ENCODE measurements at places on chromosomes 5 and 9. TPM values are rescaled to one million over a fixed set of nuclear protein-coding genes. Genes with fewer than 3 reads are reported as not detected.

- no peak overlapping the region for H3K4me3 ChIP-seq
- no peaks in the 10 kb centered on the region for H3K27me3 ChIP-seq
Observed at GRCh38 chr9:113600023-113600823, 136.7 kb downstream of the RGS3 start.

DNA sequence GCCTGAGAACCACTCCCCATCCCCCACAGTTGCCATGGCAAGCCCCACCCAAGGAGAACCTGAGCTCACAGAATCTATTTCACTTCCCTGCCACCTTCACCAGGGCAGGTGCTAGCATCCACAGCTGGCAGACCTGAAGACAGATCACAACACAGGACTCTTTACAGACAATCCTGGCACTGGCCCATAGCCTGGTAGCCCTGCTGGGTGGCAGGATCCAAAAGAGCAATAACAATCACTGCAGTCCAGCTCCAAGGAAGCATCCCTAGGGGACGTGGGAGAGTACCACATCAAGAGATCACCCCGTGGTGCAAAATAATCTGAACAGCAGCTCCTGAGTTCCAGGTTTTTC is 463.2 kb upstream of the PIK3R1 start:
- no peak overlapping the region for H3K4me3 ChIP-seq
- no peak for DNase-seq
- no peaks in the 10 kb centered on the region for H3K27me3 ChIP-seq
- no peaks in the 10 kb centered on the region for H3K4me1 ChIP-seq
- H3K36me3 ChIP-seq: no peaks in the 10 kb centered on the region

DNA sequence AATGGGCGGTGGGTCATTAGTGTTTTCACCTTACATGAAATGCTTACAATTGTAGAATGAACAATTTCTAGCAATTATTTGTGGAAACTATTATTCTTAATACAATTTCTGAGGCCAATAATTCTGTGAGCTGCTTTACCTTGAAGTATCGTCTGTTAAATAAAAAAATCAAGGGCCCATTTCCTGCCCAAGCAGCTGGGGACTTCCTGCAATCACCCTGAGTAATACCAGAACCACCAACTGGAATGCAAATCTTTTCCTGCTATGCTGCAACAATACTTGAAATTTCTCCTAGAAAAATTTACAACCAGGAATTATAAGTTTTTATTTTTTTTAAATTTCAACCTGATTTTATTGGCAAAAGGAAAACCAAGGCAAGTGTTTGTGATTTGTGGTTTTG is 52.6 kb downstream of the ADAMTS16 start:
- no peak overlapping the region for H3K27ac ChIP-seq
- DNase-seq: no peak
- no peaks in the 10 kb centered on the region for H3K27me3 ChIP-seq
- no peak overlapping the region for H3K4me3 ChIP-seq

- H3K4me1 ChIP-seq: no peaks in the 10 kb centered on the region
- no peak overlapping the region for H3K4me3 ChIP-seq
- no peaks in the 10 kb centered on the region for H3K36me3 ChIP-seq
- no peak for DNase-seq
Observed at GRCh38 chr5:7717691-7718090, 133.2 kb downstream of the CFAP90 start.

- no peak for DNase-seq
- no peak overlapping the region for H3K27ac ChIP-seq
- H3K27me3 ChIP-seq: no peaks in the 10 kb centered on the region
- H3K4me1 ChIP-seq: no peaks in the 10 kb centered on the region
- no peaks in the 10 kb centered on the region for H3K36me3 ChIP-seq
Observed at GRCh38 chr5:171606414-171607024, 179.1 kb upstream of the SMIM23 start.

- no peaks in the 10 kb centered on the region for H3K27me3 ChIP-seq
- no peaks in the 10 kb centered on the region for H3K4me1 ChIP-seq
- H3K27ac ChIP-seq: no peak overlapping the region
- DNase-seq: no peak
- no peaks in the 10 kb centered on the region for H3K36me3 ChIP-seq
- H3K4me3 ChIP-seq: no peak overlapping the region
Observed at GRCh38 chr9:31355965-31356364, 1028.5 kb upstream of the ACO1 start.

DNA sequence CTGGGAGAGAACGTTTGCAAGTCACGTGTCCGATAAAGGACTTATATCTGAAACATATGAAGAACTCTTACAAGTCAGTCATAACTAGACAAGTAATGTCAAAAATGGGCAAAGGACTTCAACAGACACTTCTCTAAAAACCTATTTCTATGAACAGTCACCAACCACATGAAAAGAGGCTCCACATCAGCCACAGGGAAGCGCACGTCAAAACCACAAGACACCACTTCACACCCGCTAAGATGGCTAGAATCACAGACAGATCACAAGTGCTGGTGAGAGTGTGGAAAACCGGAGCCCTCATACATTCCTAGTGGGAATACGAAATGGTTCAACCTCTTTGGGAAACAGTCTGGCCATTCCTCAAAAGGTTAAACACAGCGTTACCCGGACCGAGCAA is 11.5 kb upstream of the CARD9 start:
- peaks cover 4% of the 10 kb centered on the region for H3K36me3 ChIP-seq
- DNase-seq: no peak
- H3K27ac ChIP-seq: no peak overlapping the region
- H3K4me3 ChIP-seq: no peak overlapping the region

- H3K36me3 ChIP-seq: no peaks in the 10 kb centered on the region
- DNase-seq: no peak
- H3K4me3 ChIP-seq: no peak overlapping the region
- no peaks in the 10 kb centered on the region for H3K27me3 ChIP-seq
Observed at GRCh38 chr5:126780165-126780827, 3.4 kb downstream of the LMNB1 start.

- no peak overlapping the region for H3K27ac ChIP-seq
- H3K4me1 ChIP-seq: no peaks in the 10 kb centered on the region
- H3K4me3 ChIP-seq: no peak overlapping the region
- DNase-seq: no peak
- no peaks in the 10 kb centered on the region for H3K27me3 ChIP-seq
- H3K36me3 ChIP-seq: no peaks in the 10 kb centered on the region
Observed at GRCh38 chr5:133843911-133844310, 124.5 kb downstream of the C5orf15 start.

- no peak for DNase-seq
- H3K27me3 ChIP-seq: no peaks in the 10 kb centered on the region
- H3K36me3 ChIP-seq: no peaks in the 10 kb centered on the region
Observed at GRCh38 chr5:138610415-138610917, 35.3 kb upstream of the HSPA9 start.

- H3K27ac ChIP-seq: no peak overlapping the region
- H3K4me1 ChIP-seq: no peaks in the 10 kb centered on the region
- no peaks in the 10 kb centered on the region for H3K27me3 ChIP-seq
- no peak overlapping the region for H3K4me3 ChIP-seq
- no peaks in the 10 kb centered on the region for H3K36me3 ChIP-seq
Observed at GRCh38 chr9:37955781-37956422, 52.0 kb upstream of the SLC25A51 start.

DNA sequence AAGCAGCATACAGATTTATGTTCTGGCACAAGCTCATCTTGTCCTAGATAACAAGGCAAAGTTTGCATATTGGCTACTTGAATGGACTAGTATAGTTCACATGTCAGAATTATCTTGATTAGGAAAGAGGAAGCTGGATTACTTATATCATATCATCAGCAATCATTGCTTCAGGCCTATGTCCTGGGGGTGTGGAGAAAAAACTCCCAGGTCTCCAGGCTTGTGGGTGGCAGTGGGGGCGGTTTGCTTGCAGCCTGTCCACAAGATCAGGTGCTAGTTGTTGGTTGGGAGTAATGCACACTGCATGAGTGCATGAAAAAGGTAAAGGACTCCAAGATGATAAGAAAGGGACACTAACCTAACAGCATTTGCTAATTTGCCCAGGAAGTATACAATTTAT is 326.4 kb upstream of the PDE4D start:
- no peaks in the 10 kb centered on the region for H3K36me3 ChIP-seq
- H3K27ac ChIP-seq: no peak overlapping the region
- DNase-seq: no peak
- no peaks in the 10 kb centered on the region for H3K4me1 ChIP-seq
- H3K4me3 ChIP-seq: no peak overlapping the region

GRCh38 chr9:34866614-34867013 is 91.5 kb upstream of the PHF24 start:
- no peaks in the 10 kb centered on the region for H3K27me3 ChIP-seq
- H3K27ac ChIP-seq: no peak overlapping the region
- H3K4me1 ChIP-seq: no peaks in the 10 kb centered on the region

DNA sequence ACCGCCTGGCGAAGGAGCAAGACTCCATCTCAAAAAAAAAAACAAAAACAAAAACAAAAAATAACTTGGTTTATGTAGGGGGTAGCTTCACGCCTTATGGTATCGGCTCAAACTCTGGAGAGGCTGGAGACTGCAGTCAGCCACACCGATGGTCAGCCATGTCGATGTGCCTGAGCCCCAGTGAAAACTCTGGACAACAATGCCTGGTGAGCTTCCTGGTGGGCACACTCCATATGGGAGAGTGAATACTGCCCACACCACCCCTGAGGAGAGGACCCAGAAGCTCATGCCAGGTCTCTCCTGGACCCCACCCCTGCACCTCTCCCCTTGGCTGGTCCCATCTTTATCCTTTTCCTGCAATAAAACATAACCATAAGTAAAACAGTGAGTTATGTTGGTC is 19.6 kb downstream of the IPPK start:
- H3K4me3 ChIP-seq: no peak overlapping the region
- H3K36me3 ChIP-seq: no peaks in the 10 kb centered on the region
- H3K27me3 ChIP-seq: no peaks in the 10 kb centered on the region
- H3K27ac ChIP-seq: no peak overlapping the region

DNA sequence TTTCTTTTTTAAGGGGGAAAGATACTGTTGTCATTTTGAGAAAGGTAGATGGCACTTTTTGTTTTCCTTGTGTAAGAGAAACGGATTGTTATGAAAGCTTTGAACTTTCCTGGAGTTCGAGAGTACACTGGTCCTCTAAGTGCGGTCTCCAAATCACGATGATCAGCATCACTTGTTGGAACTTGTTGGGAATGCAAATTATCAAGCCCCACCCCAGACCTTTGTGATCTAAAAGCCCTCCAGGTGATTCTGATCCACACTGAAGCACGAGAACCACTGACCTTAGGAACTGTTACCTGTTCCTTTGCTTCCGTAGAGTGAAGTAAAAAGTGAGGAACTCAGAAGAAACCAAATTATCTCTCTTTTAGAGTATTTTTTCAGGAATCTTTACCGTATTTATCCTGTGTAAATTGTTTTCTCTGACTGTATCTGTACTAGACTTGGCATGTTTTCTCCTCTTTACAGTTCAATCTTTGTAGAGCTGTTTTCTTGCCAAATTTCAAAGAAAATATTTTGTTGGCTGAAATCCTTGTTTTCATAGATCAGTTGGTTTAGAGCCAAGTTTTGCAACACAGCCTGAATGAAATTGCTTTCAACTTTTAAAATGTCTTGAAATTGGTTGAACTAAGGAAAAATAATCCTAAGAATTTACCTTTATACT is 4.0 kb downstream of the MAT2B start:
- H3K27ac ChIP-seq: peak overlapping the region; percentile 3
- no peak for DNase-seq
- H3K36me3 ChIP-seq: no peaks in the 10 kb centered on the region
- H3K4me1 ChIP-seq: peaks cover 4% of the 10 kb centered on the region
- H3K4me3 ChIP-seq: no peak overlapping the region

DNA sequence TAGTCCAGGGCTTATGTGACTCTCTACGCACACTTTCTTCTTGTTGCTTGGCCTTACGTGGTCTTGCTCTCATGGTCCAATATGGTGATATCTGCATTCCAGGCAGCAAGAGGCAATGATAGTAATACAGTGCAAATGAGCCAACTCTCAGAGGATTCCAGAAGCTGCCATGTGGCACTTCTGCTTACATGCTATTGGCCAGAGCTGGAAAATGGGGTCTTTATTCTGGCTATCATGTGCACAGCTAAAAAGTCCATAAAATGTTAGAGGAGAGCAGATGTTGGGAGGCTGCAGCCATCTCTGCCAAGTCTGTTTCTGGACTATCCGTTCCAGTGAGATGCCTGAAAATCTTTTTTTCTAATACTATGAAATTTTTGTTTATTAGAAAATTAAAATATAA is 2.9 kb upstream of the SEPTIN8 start:
- H3K27me3 ChIP-seq: no peaks in the 10 kb centered on the region
- H3K4me1 ChIP-seq: no peaks in the 10 kb centered on the region
- H3K27ac ChIP-seq: no peak overlapping the region
- DNase-seq: no peak
- no peak overlapping the region for H3K4me3 ChIP-seq

DNA sequence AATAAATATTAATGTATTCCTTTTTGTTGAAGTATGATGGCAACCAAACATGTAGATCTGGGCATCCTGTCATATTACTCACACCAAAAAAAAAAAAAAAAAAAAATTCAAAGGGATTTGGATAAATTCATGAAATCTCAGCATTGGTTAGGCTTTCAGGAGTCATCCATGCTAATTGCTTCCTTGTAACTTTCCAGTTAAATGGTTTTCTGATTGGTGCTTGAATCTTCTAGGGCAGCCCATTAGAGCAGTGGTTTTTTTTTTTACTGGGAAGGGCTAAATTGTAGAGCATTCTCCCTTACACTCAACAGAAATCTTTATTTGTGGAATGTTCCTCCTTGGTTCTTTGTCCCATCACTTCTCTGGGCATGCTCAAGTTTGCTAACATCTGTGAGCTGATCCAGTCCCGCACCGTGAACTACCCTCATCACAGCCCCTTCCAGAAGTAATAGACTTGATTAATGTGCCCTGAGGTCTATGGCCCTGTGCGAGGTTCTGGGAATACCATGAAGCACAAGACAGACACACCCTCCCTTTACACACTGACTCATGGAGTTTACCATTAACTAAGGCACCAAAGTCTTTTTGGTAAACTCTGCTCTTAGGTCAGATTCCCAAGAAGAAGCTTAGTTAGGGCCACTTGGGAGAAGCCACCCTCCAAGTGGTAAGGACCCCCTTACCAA is 56.0 kb downstream of the RGS3 start:
- no peaks in the 10 kb centered on the region for H3K27me3 ChIP-seq
- H3K27ac ChIP-seq: peak overlapping the region; percentile 95
- DNase-seq: no peak
- H3K4me1 ChIP-seq: peaks cover 12% of the 10 kb centered on the region
- H3K4me3 ChIP-seq: no peak overlapping the region

- H3K27me3 ChIP-seq: no peaks in the 10 kb centered on the region
- no peak for DNase-seq
- no peak overlapping the region for H3K4me3 ChIP-seq
Observed at GRCh38 chr9:92036756-92037155, 78.5 kb downstream of the SPTLC1 start.

- H3K27ac ChIP-seq: no peak overlapping the region
- H3K36me3 ChIP-seq: no peaks in the 10 kb centered on the region
- H3K27me3 ChIP-seq: no peaks in the 10 kb centered on the region
- H3K4me3 ChIP-seq: no peak overlapping the region
- no peak for DNase-seq
- peaks cover 2% of the 10 kb centered on the region for H3K4me1 ChIP-seq
Observed at GRCh38 chr9:88954066-88954465, 37.2 kb upstream of the S1PR3 start.

- H3K4me1 ChIP-seq: no peaks in the 10 kb centered on the region
- no peaks in the 10 kb centered on the region for H3K36me3 ChIP-seq
- H3K4me3 ChIP-seq: peak overlapping the region; percentile 91
Observed at GRCh38 chr5:172282272-172283019, 1.1 kb downstream of the UBTD2 start.

The KCNV2 gene
- not detected for total RNA-seq

The SPINK13 gene
- not detected for total RNA-seq

The PDCD1LG2 gene
- 5.4 TPM for total RNA-seq

The ABLIM3 gene
- 44.4 TPM for total RNA-seq

The MAPKAP1 gene
- total RNA-seq: 55.6 TPM

The RANBP3L gene
- total RNA-seq: 4.5 TPM

All from aorta (tissue), 5 donors.